Natural killer cell treated with Interleukin-12 subunit alpha and Interleukin-12 subunit beta and Interleukin-15 and Interleukin-18, amount 100 ng/mL, for 72 hours (primary cell): ENCODE measurements at places on chromosomes 7 and 10. TPM values are rescaled to one million over a fixed set of nuclear protein-coding genes. Genes with fewer than 3 reads are reported as not detected.

- DNase-seq = no peak
These were observed 138.5 kb downstream of the CPED1 start for GRCh38 chr7:121126801-121127534.

GRCh38 chr10:24333736-24334135 is 124.8 kb downstream of the KIAA1217 start:
- no peak for DNase-seq

- DNase-seq = no peak
These were observed 276.6 kb downstream of the LRMDA start for GRCh38 chr10:75708060-75708459.

DNA sequence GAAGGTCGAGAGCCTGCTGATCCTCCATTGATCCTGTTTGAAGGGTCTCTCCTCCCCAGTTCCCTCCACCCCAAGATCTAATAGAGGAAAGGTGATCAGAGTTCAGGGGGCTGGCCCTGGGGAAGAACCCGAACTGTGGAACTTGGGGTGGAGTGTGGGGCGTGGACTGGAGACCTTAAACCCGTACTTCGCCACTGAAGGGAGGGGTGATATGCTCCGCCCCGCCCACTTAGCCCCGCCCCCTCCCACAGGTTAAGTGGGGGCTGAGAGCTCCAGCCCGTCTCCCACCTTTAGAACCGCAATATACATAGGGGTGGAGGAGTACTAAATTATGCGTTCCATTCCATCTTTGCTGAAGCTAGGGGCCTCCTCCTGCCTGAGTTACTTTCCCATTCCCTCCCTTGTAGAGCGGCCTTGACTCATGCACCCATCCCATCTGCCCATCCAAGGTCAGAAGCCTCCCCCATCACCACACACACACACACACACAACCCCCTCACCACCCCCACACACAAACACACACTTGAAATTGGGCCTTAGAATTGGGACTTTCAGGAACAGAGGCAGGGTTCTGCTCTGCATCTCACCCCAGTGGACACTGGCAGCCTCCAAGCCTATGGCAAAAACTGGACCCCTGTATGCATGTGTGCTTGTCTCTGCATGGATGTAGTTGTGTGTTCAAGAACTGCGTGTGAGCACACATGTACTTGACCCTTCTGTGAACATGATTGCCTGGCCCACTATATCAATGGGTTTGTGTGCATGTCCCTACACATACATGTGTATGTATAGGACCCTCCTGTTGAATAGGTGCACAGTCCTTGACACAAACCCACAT is 991 bp downstream of the SEMA4G start:
- DNase-seq = no peak

- no peak for DNase-seq
These were observed 3.8 kb downstream of the VPS41 start for GRCh38 chr7:38905056-38905759.

DNA sequence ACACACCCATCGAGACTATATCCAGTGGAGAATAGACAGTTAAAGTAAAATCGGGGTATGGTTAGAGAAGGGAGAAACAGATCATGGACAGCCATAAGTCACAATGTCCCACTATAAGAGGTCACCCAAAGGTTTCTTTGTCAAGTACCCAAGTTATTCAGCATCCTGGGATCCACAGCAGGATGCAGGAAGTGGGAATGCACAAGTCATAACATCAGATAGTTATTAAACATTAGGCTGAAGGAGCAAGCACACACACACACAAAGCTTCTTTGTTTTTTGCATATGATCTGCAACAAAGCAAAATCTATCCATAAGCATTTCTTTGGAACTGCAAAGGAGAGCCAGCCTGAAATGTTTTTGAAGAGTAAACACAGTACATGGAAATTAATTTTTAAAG is 111.6 kb downstream of the NOC3L start:
- DNase-seq = no peak

- DNase-seq = no peak
These were observed 72.3 kb upstream of the ZNF746 start for GRCh38 chr7:149569726-149570422.

DNA sequence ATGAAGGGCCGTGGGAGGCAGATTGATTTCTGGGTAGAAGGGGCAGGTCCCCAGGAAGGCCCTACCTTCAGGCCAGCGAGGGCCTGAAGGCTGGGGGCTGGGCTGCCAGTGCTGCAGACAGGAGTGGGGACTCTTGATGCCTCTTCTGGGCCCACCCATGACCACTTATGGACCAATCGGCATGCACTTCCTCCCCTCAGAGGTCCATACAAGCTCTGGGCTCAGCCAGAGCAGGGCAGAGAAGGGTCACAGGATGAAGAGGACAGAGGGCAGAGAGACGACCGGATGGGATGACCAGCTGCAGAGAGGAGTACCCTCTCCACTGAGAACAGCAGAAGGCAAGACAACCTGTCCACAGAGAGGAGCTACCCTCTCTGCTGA is 120.1 kb downstream of the DYNC2I1 start:
- DNase-seq = no peak

DNA sequence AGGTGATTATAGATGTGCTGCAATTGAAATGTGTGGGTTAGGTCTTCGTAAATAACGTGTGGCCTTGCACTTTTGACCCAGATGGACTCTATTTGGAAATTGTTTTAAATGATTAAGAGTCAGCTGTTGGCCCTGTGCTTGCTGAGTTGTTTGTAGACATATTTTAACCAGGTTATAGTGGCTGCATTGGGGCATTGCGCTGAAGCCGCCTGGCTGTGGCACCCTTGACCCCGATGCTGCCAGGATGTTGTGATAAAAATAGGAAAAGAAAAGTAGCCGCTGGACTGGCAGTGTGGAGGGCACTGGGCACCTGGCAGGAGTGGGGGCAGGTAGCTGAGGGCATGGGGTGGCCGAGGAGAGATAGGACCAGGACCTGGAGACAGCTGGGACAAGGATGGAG is 13.4 kb downstream of the LRRC27 start:
- no peak for DNase-seq

DNA sequence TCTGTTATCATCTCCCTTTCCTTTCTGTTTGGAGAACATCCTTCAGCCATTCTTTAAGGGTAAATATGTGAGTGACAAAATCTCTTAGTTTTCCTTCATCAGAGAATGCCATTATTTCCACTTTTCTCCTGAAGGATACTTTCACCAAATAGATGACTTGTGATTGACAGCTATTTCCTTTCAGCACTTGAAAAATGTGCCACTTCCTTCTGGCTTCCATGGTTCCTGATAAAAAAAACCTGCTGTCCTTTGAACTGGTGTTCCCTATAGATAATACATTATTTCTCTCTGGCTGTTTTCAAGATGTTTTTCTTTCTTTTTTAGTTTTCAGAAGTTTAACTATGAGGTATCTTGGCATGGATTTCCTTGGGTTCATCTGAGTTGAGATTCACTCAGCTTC is 79.7 kb downstream of the TBXAS1 start:
- DNase-seq = no peak

DNA sequence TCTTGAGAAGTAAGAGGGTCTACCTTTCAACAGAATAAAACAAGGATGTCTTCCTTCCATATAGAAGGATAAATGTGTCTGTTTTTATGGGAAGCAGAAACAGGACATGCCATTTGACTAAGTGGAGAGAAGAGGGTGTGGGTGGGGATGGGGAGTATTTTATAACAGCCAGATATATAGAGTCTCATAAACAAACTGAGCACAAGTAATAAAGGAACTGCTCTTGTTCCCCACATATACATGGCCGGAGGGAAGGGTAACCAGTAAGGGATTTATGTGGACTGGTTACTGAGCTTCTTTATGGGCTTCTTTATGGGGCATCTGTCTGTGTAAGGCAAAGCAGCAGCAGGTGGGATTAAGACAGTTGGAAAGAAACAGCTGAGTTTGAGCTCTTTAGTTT is 558.1 kb downstream of the REEP3 start:
- no peak for DNase-seq

DNA sequence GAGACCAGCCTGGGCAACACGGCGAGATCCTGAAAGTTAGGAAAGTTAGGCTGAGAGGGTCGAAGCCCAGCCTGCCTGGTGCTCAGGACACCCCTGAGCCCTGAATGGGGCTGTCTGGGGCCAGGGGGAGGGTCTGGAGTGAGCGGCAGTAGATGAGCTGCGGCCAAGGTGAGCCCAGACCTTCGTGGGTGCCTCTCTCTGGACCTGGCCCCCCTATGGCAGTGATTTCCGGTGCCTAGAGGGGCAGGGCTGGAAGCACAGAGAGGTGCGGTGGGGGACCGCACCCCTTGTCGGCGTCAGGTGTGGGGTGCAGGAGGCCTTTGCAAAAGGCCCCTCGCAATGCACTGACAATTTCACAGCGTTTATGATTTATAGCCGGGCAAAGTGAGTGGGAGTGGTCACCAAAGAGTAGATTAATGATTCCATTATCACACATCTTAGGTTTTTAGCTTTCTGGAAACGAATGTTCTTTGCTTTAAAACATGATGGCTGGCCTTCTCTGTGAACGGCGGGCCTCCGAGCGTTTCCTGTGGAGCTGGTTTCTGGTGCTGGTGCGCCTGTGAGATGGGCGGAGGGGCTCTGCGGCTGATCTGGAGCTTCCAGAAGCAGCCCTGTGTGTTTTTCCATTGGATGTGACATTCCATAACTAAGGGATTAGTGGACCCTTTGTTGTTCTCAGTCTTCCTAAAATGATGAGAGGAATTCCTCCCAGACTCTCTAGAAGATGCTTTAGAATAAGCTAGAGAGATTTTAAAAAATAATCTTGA is 171.0 kb upstream of the ZNF32 start:
- no peak for DNase-seq

DNA sequence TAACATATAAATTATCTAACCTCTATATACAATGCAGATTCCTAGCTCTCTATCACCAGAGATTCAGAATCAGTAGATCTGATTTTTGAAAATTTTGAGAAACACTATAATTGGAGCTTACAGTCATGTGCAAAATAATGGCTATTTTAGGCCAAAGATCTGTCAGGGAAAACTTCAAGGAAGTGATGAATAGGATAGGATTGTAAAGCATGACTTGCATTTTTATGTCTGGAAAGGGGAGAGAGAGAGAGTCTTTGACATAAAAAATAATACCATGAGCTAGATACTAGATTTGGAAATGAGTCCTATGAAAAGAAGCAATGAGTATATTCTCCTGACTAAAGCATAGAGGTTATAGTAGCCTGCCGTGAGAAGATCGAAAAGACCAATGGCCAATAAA is 181.1 kb downstream of the SDHAF3 start:
- DNase-seq = no peak

GRCh38 chr10:55174419-55174818 is 373.4 kb upstream of the PCDH15 start:
- DNase-seq = no peak

DNA sequence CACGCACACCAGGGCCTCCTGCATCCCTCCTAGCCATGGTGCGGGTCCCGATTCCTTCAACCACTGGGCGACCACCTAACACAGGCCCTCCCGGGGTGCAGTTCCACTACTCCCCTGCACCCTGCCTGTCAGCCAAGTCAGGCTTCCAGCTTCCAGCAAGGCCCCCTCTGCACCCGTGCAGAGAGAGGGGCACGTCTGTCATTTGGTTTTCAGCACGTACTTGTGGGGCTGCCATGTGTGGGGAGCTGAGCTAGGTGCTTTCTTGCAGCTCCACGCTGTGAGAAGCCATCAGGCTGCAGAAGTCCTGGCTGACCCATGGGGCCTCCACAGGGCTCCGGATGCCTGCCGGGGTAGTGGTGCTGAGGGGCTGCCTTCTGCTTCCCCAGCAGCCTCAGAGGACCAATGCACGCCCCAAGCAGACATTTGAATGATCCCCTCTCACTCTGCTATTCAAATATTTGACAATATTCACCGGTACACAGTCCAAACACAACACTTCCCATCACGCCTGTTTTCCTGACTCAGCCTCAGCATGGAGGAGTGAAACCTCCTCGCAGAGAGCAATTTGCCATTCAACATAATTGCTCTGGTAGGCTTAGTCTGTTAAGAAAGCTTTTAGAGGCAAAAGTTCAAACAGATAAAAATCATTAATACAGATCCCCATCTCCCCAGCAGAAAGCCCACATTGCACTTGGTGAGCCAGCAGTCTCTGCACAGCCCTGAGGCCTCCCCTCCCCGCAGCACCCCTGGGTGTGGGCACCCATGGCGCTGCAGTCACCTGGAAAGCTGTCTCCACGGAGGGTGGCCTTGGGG is 449.9 kb downstream of the PTPRN2 start:
- no peak for DNase-seq

RELN gene
- not detected for total RNA-seq

AKR1C3 gene
- total RNA-seq = 37.0 TPM

SORCS1 gene
- not detected for total RNA-seq

EBLN1 gene
- total RNA-seq = not detected

HOXA9 gene
- total RNA-seq = not detected

WNT16 gene
- not detected for total RNA-seq

CUZD1 gene
- total RNA-seq = 3.9 TPM

BET1 gene
- total RNA-seq = 18.1 TPM

PRSS37 gene
- not detected for total RNA-seq

ITGA8 gene
- not detected for total RNA-seq

TMEM196 gene
- not detected for total RNA-seq
